ENCODE measurements at places on chromosomes 5 and 9.

DNA sequence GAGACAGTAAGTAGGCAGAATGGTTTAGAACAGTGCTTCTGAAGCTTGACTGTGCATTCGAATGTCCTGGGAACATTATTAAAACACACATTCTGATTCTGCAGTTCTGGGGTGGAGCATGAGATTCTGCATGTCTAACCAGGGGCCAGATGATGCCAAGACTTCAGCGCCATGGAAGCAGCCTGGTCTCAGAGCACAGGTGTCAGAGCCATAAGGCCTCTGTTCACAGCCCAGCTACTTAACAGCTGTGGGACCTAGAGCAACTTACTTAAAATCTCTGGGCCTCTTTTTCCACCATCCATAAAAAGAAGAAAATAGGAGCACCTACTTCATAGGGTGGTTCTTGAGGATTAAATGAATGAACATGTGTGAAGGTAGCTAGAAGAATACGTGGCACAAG is 84.0 kb downstream of the GNAQ start:
- no peak for DNase-seq

DNA sequence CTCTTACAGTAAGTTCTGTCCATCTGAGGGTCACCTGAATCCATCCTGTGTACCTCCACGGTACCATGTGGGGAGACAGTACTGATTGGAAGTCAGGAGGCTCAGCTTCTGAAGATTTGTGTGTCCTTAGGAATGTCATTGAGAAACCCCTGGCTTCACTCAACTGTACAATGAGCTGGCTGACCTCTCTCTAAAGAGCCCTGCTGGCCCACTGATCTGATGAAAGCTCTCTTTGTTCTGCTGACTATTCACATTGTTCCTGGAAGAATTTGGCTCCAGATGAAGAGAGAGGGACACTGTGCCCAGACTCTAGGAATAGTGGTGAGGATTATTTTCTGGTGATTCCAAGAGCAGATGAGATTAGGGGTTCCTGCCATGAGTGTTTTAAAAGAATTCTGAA is 141.2 kb downstream of the LURAP1L start:
- DNase-seq = no peak

- no peak for DNase-seq
Observed at GRCh38 chr5:110631236-110631635, 95.2 kb downstream of the TMEM232 start.

GRCh38 chr5:95565280-95565920 is 10.5 kb downstream of the ARSK start:
- DNase-seq = no peak

DNA sequence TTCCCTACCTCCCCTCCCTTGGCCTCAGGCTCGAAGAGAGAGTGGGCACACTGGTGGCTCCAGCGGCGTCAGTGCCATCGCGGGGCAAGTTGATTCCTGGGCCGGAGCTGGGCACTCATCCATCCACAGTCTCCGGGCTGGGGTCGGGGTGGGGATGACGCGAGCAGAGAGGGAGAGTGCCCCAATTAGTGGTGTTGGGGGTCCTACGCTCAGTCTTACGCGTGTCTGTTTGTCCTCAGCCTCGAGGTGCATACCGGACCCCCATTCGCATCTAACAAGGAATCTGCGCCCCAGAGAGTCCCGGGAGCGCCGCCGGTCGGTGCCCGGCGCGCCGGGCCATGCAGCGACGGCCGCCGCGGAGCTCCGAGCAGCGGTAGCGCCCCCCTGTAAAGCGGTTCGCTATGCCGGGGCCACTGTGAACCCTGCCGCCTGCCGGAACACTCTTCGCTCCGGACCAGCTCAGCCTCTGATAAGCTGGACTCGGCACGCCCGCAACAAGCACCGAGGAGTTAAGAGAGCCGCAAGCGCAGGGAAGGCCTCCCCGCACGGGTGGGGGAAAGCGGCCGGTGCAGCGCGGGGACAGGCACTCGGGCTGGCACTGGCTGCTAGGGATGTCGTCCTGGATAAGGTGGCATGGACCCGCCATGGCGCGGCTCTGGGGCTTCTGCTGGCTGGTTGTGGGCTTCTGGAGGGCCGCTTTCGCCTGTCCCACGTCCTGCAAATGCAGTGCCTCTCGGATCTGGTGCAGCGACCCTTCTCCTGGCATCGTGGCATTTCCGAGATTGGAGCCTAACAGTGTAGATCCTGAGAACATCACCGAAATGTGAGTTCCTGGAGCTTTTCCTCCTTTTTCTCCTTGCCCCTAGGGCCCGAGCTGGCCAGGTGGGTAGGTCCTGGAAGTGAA is 861 bp downstream of the NTRK2 start:
- no peak for DNase-seq

GRCh38 chr5:78318337-78318736 is 23.8 kb upstream of the AP3B1 start:
- DNase-seq = no peak

GRCh38 chr5:36177154-36177553 is 25.2 kb downstream of the SKP2 start:
- DNase-seq = no peak

GRCh38 chr5:83991566-83992224 is 271.0 kb upstream of the HAPLN1 start:
- no peak for DNase-seq

DNA sequence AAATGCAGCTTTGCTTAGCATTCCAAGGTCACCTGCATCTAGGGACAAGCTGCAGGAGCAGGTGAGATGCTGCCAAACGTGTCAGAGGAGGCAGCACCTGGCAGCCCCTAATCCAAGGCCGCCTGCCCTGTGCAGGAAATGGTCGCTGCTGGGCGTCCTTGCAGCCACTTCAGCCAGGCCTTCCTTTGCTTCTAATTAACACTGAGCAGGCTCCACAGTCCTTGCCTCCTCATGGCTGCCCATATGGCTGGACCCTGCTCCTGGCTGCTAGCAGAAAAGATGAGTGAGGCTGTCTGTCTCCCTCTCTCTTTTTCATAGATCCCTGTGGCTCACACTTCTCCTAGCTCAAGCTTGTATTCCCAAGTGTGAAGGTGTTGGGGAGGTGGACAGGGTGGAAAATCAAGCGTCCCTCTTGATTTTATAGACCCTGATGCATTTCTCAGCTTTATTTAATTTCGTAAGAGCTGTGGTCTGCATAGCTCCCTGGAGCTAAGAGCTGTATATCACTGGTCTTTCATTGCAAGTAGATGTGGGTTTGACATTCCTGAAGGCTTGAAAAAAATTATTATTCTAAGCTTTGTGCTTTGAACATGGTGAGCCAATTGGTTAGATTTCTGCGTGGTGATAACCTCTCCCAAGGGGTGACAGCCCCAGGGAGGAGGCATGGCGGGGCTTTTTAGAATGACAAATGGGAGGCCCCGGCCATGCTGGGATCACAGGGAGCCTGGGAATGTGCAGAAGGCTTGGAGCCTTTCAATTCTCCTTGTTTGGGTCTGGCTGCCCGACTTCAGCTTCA is 193.8 kb downstream of the SLIT3 start:
- DNase-seq = no peak

DNA sequence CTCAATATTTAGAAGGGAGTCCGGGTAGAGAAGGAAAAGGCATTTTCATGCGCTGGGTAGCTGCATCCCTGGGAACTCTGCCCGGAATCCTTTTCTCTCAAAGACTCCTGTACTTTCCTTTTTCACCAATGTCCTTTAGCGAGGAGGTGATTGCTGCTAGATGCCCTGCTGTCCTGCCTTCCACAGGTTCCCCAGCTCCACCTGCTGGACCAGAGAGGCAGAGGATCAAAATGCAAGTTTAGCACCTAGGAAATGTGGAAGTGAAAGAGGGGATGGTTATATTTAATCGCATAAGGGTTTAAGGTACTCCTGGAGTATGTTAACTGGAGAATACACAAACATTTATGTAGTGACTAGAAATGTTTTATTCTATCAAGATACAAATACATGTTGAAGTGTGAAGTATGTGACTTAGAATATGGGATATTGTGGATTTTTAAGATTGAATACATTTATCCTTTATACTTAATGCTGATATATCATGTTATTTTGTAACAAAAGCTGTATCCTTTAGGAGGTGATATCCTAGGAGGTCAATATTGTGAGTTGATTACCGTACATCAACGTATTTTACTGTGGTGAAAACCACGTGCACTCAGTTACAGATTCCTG is 145.7 kb downstream of the ARHGAP26 start:
- DNase-seq = peak; percentile 22

DNA sequence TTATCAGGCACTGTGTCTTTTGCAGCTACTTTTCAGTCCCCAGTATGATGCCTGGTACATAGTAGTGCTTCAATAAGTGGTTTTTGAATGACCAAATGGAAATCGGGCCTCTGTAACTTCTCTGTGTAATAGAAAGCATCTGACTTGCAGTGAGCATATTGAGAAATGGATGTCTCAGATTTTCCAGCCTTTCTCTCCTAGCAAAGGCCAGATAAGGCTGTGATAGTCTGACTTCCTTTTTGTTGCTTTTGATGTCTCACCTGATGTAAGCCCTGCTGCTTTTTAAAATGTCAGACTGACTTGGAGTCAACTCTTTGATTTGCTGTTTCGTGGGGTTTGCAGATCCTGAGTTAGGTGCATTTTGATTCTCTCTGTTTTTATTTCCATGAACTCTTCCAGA is 590.0 kb upstream of the ZNF608 start:
- no peak for DNase-seq

- no peak for DNase-seq
Observed at GRCh38 chr5:31322946-31323345, 129.5 kb downstream of the CDH6 start.

DNA sequence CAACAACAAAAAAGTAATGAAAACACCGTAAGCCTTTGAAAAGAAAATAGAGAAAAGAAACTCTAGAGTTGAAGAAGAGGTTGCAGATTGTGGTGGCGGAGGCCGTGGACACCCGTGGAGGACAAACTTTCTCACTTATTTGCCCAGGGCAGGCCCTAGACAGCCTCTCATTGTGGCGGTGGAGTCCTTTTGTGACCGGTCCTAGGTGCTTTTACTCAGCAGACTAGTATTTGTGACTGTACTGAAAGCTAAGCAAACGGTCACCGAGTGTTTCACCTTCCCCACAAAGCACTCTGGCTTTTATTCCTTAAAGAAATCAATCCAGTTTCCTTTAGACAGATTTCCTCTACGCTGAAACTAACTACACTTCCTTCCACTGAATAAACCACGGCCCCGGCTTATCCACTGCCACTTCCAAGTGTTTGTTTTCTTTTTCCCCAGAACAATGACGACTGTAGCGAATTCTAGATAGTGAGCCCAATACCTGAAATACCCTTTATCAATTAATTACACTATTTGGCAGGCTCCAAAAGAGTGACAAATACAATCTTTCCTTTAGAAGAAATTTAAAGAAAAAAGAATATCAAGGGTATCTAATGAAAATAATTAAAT is 210.2 kb upstream of the TARS1 start:
- no peak for DNase-seq

GRCh38 chr5:149641000-149641576 is 59.8 kb downstream of the ARHGEF37 start:
- DNase-seq = no peak

DNA sequence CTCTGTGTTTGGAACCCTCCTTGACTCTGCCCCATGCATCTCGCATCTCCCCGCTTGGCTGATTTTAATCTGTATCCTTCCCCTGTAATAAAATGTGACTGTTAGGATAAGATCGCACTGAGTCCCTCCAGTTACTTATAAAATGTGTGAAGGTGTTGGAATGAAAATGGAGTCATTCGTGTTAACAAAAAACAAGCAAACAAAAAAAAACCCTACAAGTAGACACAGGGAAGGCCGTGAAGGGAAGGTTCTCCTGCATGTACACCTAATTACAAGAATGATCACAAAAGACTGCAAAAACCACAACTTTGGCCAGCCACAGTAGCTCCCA is 14.2 kb upstream of the VDAC1 start:
- DNase-seq = no peak

- DNase-seq = no peak
Observed at GRCh38 chr5:40034441-40034840, 609.7 kb upstream of the DAB2 start.

- DNase-seq = no peak
Observed at GRCh38 chr9:136823136-136824046, 15.6 kb downstream of the RABL6 start.

GRCh38 chr5:109681763-109682162 is 8.0 kb upstream of the MAN2A1 start:
- DNase-seq = no peak

DNA sequence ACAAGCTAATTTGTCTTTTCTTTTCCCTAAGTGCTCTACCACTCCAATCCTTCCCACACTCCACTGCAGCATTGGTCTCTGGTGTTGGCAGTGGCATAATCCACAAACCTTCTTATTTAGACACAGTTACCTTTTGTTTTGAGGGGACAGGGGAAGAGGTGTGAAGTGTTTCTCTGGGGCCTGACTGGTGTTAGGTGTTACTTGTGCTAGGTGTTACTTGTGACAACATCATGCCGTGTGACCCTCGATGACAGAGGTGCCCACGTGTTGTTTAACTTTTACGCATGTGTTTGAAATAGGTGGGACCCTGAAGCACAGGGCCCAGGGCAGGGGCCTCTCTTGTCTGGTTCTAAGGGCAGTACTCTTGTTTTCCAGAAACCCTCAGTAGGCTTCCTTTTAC is 70.5 kb upstream of the SPRY4 start:
- DNase-seq = no peak

DNA sequence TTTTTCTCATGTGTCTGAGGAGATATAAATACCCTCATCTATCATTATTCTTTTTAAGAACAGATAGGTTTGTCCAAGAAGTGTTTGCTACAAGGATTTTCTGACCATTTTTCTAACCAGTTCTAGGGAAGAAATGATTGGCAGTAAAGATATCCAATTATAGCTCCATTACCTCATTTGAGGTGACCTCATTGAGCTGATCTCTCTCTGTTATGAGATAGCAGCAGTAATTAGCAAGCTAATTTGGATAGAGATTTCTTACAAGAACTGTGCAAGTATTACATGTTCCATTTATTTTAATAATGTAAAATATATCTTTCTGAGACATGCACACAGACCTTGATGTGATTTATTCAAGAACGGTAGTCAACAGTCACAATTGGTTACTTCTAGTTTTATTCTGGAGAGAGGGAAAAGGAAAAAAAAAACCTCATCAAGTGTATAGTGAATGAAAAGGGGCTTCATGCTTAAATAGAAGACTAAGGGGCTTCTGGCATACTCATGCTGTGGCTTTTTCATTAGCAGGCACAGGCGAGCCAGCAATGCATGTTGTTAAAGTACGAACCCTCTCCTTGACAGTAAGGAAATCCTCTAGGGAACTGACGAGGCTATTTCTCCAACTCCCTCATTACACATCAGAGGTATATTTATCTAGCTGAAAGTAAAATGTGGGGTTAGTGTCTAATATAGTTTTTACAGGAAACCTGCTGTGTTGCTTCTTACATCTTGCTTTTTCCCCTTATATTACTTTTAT is 127.3 kb downstream of the NUDT12 start:
- DNase-seq = no peak

GRCh38 chr5:83026930-83027687 is 50.1 kb downstream of the TMEM167A start:
- DNase-seq = no peak

- no peak for DNase-seq
Observed at GRCh38 chr9:9412241-9412640, 1200.6 kb downstream of the PTPRD start.

Data from CD4-positive, alpha-beta T cell treated with Interleukin-15 for 1 hour (primary cell).